ENCODE measurements at places on chromosomes 1 and 21.

DNA sequence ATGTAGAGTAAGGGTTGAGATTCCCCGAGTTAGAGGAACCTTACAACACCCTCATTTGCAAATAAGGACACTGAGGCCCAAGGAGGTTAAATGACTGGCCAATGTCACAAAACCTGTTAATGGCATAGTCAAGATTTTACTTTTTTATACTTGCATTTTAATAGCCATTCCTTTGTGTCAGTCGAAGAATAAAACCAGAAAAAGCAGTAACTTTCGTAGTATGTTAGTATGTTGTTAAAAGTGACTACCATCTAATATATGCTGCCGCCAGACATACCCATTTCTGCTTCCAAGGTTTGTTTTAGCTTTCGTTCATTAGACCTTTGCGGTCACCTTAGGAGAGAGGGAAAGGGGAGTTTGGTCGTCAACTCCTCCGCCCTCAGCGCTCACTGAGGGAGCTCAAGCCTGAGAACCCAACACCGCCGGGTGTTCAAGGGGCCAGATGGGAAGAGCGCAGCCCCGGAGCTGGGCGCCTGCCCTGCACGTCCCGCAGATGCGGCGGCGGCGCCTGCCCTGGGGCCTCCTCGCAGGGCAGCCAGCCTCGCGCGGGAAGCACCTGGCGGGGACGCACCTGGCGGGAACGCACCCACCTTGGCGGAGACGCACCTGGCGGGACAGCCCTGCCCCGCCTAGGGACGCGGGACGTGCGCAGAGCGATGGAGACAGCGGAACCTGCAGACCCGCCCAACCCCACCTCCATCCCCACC, 466 bp downstream of the VPS26C start:
- no peak for DNase-seq

GRCh38 chr1:84853741-84854721, 39.0 kb downstream of the LPAR3 start:
- DNase-seq = peak; percentile 96

GRCh38 chr1:186421446-186421845, 39.5 kb downstream of the PDC start:
- DNase-seq = no peak

DNA sequence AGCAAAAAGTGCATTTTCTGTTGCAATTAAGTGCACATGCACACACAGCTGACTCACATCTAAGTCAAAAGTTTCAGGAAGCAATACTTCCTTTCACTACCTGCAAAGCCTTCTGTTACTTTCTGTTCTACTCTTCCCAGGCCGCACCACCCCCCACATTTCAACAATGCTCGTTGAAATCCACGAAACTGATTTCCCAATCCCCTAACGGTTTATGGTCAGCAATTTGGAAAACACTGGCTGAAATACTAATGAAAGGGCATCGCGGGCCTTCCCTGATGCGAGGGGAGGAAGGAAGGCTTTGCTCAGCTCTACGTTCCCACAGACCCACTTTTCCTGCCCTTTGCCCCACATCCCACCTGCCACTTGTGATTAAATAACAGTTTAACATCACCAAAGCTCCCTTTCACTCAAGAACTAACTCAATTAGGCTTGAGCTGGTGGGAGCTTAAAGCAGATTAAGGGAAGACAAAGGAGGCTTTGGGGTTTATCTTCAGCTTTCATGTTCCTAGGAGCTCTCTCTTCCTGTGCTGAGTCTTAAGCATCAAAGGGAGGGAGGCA, 243.2 kb upstream of the RAB4A start:
- DNase-seq = peak; percentile 10

DNA sequence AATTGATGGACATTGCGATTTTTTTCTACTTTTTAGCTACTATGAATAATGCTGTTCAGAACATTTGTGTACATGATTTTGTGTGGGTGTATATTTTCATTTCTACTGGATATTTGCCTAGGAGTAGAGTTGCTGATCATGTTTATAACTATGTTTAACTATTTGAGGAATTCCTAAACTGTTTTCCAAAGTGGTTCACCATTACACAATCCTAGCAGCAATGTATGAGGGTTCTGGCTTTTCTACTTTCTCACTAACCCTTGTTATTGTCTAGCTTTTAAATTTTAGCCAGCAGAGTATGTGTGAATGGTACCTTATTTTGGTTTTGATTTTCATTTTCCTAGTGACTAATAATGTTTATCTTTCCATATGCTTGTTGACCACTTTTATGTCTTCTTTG, 86.2 kb downstream of the ATG4C start:
- no peak for DNase-seq

DNA sequence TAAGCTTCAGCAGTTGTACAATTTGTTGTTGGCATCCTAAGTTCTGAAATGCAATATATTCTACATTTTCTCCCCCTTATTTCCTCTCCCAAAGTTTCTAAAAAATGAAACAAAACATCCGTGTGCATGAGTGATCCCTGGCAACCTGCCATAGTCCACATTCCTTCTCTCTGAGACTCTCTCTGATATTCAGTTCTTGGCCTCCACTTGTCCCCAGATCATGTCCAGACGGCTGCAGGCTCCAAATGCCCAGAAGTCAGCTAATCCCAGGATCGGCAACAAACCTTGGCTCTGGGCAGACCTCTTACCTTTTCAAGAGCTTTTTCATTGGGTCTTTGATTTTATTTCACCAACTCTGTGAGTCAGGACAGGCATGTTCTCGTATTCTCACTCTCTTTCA, 187.8 kb downstream of the ETS2 start:
- peak; percentile 92 for DNase-seq

DNA sequence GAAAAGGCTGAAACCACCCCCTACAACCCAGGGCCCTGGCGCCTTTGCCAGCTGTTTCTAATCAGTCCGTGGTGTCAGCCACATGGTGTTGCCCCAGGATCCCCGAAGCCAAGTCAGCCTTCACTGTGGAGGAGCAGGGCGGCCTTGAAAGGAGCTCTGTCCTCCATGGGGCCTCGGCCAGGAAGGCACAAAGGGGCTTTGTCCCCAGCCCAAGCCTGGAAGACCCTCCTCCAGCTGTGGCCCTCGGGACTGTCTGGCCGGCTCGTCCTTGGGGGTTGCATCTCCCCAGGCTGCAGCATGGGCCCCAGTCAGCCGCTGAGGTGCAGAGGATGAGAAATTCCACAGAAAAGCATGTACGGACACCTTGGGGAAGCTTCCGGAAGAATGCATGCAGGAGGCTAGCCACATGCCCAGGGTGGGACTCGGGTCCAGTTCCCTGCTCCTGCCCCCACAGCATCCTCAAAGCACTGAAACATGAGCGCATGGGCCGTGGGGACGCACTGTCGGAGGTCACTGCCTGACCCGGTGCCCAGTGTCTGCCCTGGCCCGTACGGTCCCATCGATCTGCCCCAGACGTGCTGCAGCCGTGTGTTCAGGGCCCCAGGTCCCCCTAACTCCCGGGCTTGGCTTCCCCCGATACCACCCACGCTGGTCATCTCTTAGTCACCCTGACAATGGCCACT, 38.6 kb upstream of the POFUT2 start:
- DNase-seq = no peak

DNA sequence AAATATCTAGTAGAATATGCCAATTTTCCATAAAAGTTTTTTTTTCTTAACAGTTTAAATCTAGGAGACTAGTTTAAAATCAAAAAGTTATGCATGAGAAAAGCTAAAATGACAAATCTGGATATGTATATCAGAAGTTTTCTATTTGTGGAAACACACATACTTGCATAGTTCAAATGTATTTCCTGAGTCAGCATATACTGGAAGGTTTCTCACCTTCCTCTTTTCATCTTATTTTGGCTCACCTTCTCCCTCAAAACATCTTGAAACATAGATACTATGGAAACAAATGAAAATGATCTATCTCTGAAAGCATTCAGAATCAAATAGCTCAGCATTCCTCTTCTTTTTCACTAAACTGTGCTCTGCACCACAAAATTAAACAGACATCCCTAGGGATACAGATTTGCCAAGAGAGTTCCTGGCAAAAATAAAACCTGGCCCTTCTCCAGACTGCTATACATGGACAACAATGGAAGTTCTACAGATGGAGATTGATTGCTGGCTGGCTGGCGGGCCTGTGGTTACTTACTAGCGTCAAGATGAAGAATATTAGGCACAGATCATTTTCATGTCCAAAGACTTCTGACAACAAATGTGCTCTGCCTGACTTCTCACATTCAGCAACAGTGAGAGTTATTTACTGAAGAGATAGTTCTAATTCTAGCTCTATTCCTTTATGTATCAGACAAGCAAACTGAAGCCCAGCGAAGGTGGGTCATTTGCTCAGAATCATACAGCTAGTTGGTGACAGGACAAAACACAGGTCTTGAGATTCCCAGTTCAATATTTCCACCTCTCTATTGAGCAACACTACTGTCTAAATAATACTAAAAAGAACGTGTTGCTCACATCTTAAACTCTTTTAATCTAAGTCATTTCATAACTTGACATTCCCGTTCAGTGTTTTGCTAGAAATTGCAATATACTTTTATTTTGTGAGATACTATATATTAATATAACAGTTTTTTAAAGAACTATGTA, 26.6 kb downstream of the DIPK1A start:
- DNase-seq = no peak

DNA sequence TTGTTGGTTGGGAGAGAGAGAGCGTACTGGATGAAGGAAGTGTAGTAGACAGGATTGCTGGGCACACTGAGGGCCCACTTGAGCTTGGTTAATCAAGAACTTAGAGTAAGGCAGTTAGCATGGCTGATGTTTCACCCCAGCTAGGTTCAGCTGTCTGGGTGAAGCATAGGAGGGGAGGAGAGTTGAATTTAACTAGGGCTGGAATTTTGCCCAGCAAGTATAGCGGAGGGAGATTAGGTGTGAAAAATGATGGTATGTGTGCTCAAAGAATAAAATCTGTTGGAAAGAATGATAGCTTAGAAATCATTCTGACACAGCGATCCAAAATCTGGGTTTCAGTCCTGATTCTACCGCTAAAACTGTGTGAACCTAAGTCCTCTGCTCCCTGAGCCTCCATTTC, 461.5 kb upstream of the PROX1 start:
- no peak for DNase-seq

- no peak for DNase-seq
Measured at GRCh38 chr1:64923294-64923718, 43.0 kb downstream of the JAK1 start.

DNA sequence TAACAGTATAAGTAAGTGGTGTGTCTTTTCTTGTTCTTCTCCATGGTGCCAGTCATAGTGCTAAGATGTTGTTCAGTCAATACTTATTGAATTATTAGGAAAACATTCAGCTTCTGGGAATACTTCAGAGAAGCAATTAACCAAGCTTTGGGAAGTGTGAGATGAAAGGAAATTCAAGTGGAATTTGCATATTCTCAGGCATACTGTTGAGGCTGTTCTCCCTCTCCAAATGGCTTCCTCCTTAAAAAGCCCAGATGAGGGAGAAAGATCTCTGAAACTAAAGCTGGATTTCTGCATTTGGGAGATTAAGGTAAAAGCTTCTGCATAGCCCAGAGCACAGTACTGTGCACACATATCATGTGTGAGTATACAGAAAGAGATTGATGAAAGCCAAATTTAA, 73.4 kb downstream of the MACF1 start:
- no peak for DNase-seq

DNA sequence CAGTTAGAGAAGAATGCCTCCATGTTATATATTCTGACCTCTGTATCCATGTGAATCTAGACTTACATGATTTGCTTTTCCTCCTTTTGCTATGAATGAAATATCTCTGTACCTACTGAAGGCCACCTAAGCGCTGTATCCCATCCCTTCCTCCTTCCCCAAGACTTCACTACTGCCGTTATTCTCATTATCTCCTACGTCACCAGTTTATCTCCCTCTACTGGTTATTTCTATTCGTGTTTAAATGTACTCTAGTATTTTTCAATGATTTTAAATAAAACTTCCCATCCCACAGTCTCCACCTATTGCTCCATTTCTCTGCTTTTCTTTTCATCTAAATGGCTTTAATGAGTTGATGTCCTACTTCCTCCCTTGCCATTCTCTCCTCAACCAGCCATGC, 110.0 kb downstream of the KCTD3 start:
- no peak for DNase-seq

- no peak for DNase-seq
Measured at GRCh38 chr1:56295949-56296929, 283.1 kb downstream of the PLPP3 start.

GRCh38 chr1:183934314-183934713, 103.2 kb downstream of the COLGALT2 start:
- no peak for DNase-seq

- DNase-seq = no peak
Measured at GRCh38 chr1:169849346-169850022, 44.2 kb downstream of the SCYL3 start.

- DNase-seq = no peak
Measured at GRCh38 chr21:45549626-45550463, 7.6 kb upstream of the SLC19A1 start.

All from kidney tubule cell (primary cell).